Activated gamma-delta T cell treated with Interleukin-2 at 50 U/mL for 16 hours (primary cell): ENCODE measurements at places on chromosomes 7 and 10.
A peak's percentile ranks its signal among the peaks of the same experiment; 100 is the strongest.

- no peak for DNase-seq
Measured at GRCh38 chr7:25720427-25720826, 431.6 kb upstream of the NFE2L3 start.

DNA sequence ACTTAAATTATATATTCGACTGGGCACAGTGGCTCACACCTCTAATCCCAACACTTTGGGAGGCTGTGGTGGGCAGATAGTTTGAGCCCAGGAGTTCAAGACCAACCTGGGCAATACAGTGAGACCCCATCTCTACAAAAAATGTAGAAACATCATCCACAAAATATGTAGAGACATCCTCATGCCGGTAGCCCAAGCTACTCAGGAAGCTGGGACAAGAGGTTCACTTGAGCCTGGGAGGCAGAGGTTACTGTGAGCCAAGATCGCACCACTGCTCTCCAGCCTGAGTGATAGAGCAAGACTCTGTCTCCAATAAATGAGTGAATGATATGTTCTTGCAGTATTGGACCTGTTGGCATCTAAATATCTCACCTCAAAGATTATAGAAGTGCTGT lies 22.6 kb upstream of the TNS3 start:
- DNase-seq = no peak

GRCh38 chr10:112302335-112302734 lies 19.1 kb downstream of the TECTB start:
- no peak for DNase-seq

DNA sequence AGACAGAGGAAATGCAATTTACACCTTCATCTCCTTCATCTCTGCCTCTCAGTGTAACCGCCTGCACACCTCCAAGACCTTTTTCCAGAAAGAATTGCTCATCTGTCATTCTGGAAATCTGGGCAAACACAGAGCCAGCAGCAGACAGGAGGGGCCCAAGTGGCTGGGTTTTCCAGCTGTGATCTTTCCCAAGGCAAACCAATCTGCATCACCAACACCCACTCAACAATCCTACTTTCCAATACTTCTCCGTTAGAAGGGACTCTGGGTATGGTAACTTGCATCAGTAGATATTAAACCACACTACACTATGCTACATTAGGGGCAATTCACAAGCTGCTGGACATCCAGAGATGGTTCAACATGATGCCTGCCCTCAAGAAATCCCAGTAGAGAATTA lies 781.8 kb upstream of the AUTS2 start:
- DNase-seq = no peak

- DNase-seq = no peak
Measured at GRCh38 chr7:1777122-1777521, 107.0 kb downstream of the ELFN1 start.

DNA sequence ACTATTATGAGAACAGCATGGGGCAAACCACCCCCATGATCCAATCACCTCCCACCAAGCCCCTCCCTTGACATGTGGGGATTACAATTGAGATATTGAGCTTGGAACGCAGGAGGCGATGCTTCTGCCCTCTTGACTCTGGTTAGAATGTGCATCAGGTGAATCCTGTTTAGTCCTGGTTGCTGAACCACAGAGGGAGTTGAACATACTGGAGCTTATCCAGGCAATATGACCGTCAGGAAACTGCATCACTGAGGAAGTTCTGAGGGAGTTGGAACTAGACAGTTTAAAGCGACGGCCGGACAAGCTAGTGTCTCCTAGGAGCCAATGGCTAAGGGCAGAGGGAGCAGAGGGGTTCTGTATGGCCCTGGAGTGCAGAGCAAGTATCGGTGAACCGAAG lies 31.8 kb upstream of the GARS1 start:
- no peak for DNase-seq

- DNase-seq = peak; percentile 84
Measured at GRCh38 chr10:110918269-110918642, 724 bp downstream of the BBIP1 start.

DNA sequence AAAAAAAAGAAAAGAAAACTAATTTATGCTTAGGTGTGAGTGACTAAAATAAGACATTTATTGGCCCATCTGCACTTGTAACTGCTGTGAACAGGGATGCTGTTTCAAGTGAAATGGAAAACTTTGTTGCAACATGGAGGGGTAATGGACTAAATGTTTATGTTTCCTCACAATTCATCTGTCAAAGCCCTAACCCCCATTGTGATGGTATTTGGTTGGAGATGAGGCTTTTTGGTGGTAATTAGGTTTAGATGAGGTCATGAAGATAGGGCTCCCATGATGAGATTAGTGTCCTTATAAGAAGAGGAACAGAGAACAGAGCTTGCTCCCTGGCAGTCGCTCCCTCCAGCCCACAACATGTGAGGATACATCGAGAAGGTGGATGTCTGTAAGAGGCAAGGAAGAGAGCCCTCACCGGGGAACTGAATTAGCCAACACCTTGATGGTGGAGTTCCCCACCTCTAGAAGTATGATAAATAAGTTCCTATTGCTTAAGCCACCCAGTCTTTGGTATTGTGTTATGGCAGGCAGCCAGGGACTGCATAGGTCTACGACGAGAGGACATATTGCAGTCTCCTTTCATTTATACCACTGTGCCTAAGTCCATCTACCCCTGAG lies 28.6 kb upstream of the VCL start:
- DNase-seq = no peak

DNA sequence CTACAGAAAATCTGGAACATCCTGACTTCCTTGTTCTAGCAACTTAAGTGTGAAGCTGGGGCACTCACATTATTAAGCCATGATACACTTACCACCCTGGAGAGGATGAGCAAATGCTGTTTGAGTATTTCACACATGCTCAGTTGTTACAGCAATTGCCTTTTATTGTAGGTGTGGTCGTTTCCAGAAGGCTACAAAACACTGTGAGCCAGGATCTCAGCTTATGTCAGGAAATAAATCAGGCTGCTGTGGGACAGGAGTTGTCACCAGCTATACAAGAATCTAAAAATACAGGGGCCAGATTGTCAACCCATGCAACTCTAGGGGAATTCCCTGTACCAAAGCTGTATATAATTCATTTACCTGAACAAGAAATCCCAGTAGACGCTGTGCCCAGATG lies 273.3 kb upstream of the SP4 start:
- no peak for DNase-seq

DNA sequence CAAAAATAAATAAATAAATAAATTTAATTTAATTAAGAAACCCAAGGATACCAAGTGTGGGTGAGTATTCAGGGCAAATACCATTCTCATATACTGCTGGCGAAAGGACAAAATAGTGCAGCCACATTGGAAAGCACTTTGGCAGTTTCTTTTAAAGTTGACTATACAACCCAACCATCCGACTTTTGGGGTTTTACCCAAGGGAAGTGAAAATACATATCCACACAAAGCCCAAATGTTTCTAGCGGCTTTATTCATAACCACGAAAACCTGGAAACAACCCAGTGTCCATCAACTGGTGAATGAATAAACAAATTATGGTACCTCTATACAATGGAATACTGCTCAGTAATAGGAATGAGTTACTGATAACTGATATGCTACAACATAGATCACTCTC lies 36.2 kb upstream of the OGDHL start:
- no peak for DNase-seq

- no peak for DNase-seq
Measured at GRCh38 chr7:73717025-73717807, 2.3 kb downstream of the STX1A start.

GRCh38 chr10:72981882-72982529 lies 27.4 kb upstream of the PLA2G12B start:
- no peak for DNase-seq

DNA sequence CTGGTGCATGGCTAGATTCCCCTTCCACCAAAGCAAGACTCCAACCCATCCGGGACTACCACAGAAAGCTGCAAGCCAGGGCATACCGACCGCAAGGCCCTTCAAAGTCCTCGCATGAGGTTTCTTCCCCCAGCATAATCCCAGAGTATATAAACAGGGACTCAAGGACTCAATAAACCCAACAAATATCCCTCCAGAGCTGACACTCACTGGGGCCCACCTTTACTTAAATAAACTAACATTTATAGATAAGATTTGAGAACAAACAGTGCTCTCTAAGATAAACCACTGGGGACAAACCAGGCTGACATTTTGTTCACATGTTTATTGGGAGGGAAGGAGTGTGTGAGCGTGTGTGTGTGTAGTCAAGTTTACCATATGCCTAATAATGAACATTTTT lies 138.2 kb downstream of the ADAM12 start:
- no peak for DNase-seq

DNA sequence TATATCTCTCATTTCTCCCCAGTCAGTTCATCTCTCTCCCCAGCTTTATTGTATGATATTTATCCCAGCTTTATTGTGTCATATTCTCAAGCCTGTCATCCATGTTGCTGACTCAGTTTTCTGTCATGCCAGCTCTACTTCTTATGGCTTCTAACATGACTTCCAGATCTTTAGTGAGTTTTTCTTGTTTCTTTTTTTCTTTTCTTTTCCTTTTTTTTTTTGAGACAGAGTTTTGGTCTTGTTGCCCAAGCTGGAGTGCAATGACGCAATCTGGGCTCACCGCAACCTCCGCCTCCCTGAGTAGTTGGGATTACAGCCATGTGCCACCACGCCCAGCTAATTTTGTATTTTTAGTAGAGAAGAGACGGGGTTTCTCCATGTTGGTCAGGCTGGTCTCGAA lies 28.7 kb upstream of the CALU start:
- DNase-seq = no peak

DNA sequence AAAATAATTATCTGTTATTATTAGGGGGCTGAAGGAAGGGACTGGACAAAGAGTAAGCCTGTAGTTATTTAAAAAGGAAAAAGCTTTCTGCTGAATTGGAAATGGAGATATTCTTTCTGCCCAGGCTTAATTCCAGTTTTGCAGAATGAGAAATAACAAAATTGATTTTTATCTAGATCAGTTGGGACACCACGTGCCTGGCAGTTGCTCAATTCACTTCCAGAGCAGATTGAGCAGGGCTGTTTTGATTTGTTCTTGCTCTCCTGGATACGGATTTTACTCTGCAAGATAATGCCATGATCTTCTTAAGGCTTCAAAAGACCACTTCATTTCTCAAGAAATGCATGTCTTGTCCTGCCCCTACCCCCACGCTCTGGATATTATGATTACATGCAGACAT lies 524.3 kb downstream of the TCERG1L start:
- no peak for DNase-seq

GRCh38 chr10:12974491-12975199 lies 26.9 kb downstream of the CCDC3 start:
- DNase-seq = no peak

DNA sequence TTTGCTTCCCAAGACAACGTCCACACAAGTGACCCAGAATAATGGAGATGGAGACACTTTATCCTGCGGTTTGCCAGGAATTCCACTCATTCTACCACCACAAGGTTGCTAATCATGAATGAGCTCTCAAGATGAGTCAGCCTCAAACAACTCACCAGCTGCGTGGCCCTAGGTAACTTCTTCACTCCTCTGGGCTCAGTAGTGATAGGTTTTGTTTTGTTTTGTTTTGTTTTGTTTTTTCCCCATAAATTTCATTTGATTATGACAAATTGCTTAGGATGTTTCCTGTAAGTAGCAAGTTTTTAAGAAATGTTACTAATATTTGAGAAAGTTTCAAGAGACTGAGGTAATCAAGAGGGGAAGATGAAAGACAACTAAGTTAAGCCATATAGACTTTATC lies 286.8 kb downstream of the PARD3 start:
- DNase-seq = no peak

- no peak for DNase-seq
Measured at GRCh38 chr10:123988694-123989093, 97.1 kb upstream of the CPXM2 start.

DNA sequence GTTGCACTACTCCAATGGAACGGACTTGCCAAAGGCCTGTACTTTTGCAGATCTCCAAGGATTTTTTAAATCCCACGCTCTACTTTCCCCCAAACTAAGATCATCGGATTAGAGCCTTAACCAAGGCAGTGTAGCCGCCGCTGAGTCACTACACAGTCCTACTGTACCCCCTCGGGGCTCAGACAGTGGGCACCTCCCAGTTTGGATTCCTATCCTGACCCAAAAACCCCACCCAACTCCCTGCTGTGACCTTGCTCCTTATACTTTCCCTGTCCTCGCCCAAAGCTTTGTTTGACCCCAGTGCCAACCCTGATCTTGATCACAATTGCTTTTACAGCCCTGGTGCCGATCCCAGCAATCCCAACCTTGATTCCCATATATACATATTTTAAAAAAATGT lies 17.5 kb upstream of the PLAU start:
- DNase-seq = no peak

GRCh38 chr10:117804470-117805011 lies 242.2 kb downstream of the RAB11FIP2 start:
- no peak for DNase-seq

GRCh38 chr10:71344993-71345480 lies 26.0 kb downstream of the SLC29A3 start:
- no peak for DNase-seq

- DNase-seq = no peak
Measured at GRCh38 chr10:97466755-97467154, 20.8 kb downstream of the ZDHHC16 start.

- no peak for DNase-seq
Measured at GRCh38 chr7:116824449-116824848, 37.9 kb upstream of the CAPZA2 start.

DNA sequence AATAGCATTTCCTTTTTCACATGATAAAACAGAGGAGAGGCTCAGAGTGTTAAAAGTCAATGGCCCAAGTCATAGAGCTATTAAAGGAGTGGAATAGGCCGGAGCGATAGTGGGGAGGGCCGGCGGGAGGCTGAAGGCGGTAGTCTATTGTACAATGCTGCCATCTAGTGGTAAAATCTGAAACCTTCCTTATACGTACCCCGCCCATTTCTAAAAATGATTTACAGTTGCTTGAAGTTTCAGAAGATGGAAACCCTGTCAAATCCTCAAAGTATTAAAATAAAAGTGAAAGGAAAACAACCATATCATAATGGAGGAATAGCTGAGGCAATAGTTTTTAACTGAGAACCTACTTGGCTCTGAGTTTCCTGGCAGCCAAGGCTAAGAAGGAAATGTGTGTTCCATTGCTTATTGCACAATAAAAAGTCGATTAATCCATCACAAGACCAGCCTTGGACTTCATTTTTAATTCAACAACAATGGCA lies 209.1 kb downstream of the CCSER2 start:
- DNase-seq = peak; percentile 14

GRCh38 chr10:110211465-110211843 lies 4.0 kb downstream of the MXI1 start:
- no peak for DNase-seq

DNA sequence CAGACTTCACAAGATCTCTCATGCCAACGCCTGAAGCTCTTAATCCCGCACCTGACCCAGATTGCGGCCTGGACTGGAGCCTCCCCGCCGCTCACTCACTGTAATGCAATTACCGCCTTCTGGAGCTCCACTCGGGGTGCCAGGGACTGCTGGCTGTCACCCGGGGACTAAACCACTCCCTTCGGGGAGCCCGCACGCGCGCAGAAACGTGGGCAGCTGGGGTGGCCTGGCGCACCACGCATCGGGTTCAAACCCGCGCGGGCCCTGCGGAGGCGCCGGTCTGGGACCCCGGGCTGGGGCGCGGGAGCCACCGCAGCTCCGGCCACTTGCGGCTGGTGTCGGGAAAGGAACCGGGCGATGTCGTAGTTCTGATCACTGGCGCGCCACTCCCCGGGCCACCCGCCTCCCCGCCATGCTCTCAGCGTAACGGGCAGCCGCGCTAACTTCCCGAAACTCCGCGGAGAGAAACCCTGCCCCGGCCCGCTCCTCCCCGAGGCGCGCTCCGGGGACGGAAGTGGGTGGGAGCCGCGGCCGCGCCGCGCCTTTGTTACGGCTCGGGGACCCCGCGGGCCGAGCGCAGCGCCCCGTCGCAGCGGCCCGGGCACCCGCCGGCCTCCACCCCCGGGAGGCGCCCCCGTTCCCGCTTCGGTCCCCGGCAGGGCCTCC lies 100.3 kb upstream of the SVIL start:
- peak; percentile 43 for DNase-seq
